ENCODE measurements at places on chromosomes 12 and 14.

DNA sequence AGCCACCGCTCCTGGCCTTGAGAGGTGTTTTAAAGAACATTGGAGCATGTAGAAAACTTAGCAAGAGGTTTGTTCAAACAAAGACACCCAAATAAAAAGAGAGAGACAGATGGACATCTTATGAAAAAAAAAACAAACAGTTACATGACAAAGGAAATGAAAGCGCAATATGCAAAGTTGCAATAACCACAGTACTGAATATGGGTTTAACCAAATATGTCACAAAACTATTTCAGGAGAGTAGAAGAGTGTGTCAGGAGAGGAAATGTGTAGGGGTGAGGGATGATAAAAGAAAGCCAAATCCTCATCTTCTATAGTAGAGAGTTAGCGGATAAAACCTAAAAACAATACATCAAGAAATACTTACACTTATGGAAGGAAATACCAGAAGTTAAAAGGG lies 98.4 kb downstream of the GTF2A1 start:
- DNase-seq = no peak

DNA sequence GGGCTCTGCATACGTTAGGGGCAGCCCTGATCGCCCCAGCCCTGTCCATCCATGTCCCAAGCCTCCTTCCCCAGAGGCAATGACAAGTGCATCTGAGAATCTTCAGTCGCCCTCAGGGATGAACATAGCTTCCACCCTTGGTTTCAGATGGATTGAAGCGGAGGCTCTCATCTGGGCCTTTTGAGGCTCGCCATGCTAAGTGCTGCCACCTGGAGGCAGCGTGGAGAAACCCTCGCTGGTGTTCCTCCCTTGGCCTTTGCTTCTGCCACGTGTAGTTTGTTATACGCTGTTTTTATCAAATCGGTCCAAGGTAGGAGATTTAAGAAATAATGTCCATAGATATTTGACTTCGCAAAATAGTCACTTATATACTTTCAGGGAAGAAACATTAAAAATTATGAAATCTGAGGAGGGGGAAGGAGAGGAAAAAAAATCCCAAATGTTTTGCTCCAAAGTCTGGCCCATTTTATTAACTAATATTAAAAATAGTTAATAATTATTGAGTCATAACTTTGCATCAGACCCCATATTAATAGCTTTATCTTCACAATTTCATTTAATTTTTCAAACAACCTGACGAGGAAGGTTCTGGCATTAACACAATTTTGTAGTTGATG lies 28.8 kb upstream of the LRRC10 start:
- peak; percentile 69 for DNase-seq

DNA sequence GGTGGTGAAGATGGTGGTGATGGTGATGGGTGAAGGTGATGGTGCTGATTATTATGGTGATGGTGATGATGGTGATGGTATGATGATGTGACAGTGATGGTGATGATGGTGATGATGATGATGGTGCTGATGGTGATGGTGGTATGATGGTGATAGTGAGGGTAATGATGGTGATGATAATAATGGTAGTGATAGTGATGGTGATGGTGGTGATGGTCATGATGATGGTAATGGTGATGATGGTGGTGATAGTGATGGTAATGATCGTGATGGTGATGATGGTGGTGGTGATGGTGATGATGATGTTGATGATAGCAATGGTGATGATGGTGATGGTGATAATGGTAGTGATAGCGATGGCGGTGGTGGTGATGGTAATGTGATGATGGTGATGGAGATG lies 197.9 kb upstream of the ALG10B start:
- DNase-seq = no peak

- DNase-seq = no peak
These were observed 2.2 kb upstream of the KRT3 start for GRCh38 chr12:52798003-52798670.

- DNase-seq = no peak
These were observed 160.0 kb upstream of the E2F7 start for GRCh38 chr12:77225373-77225772.

DNA sequence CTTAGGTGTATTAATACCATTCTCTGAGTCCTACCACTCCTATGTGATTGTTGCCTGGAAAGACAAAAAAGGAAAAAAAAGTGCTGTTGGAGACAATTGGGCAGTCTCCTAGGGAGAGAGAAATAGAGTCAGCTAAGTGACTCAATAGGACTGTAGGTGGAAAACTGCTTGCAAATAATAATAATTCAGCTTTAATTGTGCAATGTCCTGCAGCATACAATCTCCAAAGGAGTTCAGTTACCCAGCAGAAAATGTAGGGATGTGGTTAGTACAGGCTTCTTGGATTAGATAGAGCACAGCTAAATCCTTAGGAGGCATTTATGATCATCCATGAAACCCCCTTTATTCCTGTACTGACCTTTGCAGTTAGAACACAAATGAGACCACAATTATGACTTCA lies 3.0 kb upstream of the SRSF9 start:
- no peak for DNase-seq

GRCh38 chr14:104968153-104968527 lies 10.0 kb downstream of the AHNAK2 start:
- no peak for DNase-seq

GRCh38 chr14:76352639-76353281 lies 23.2 kb upstream of the ESRRB start:
- DNase-seq = peak; percentile 24

GRCh38 chr14:99907761-99908652 lies 114.8 kb downstream of the EML1 start:
- no peak for DNase-seq

DNA sequence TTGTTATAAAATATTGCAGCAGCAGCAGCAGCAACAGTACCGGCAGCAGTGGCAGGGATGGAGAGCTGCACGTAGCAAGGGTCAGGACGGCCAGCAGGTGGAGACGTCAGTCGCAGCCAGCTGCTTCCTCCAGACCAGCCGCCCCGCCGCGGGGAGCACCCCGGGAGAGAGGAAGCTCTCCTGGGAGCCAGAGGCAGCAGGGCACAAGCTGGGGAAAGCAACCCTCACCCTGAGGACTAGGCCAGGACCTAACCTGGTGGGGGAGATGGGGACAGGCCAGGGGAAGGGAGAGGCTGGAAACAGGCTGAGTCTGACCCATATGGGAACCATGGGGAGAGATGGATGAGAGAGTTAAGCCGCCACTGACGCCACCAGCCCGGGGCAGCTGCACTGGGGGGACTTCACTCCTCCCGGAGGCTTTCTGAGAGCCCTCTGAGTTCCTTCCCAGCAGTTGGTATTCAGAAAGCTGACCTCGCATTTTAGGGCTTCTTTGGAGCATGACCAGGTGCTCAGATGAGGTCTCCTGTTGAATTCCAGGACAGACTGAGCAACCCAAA lies 56.3 kb downstream of the SPTB start:
- peak; percentile 73 for DNase-seq

GRCh38 chr12:40515041-40515816 lies 177.0 kb upstream of the CNTN1 start:
- no peak for DNase-seq

GRCh38 chr12:54840244-54840865 lies 14.0 kb upstream of the MUCL1 start:
- DNase-seq = no peak

GRCh38 chr12:9736936-9737705 lies 4.2 kb upstream of the CLECL1 start:
- no peak for DNase-seq

GRCh38 chr14:36424478-36425102 lies 95.4 kb downstream of the NKX2-1 start:
- DNase-seq = peak; percentile 93

- DNase-seq = no peak
These were observed 124.7 kb upstream of the SSTR1 start for GRCh38 chr14:38083039-38083438.

DNA sequence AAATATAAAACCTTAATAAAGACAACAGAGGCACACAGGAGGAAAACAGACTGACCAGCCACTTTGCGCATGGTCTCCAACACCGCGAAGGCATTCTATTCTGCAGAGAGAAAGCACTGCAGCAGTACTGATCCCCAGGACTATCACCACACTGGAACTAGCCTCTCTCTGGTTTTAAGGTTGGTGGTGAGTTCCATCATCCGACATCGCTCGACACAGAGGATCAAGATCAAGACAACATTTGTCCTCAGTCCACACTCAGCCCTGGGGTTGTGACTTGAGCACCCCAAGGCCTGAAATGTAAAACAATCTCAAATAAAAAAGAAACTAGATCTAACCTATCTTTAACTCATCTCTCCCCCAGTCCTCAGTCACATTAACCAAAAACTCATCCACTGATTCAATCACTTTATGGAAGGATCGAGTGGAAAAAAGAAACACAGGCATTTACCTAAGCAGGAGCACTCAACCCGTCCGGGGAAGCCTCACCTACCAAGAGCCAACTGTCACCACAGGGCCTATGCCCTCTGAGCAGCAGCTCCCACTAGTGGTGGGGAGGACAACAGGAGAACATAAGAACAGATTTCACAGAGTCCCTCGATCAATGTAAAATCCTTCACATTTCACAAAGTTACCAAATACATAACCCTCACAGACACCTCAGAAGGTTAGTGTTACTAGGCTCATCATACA lies 17.7 kb downstream of the STXBP6 start:
- DNase-seq = no peak

Measured in NCI-H2081 (cell line).